ENCODE measurements at places on chromosomes 4 and X. TPM values are rescaled to one million over a fixed set of nuclear protein-coding genes. Genes with fewer than 3 reads are reported as not detected.
A peak's percentile ranks its signal among the peaks of the same experiment; 100 is the strongest.

GRCh38 chr4:64780664-64781063 lies 371.4 kb upstream of the TECRL start:
- H3K27me3 ChIP-seq = no peaks in the 10 kb centered on the region
- H3K4me3 ChIP-seq = no peak overlapping the region
- no peak overlapping the region for H3K27ac ChIP-seq
- no peaks in the 10 kb centered on the region for H3K4me1 ChIP-seq
- DNase-seq = no peak

Gene UBE2A
- 48.9 TPM for total RNA-seq

DNA sequence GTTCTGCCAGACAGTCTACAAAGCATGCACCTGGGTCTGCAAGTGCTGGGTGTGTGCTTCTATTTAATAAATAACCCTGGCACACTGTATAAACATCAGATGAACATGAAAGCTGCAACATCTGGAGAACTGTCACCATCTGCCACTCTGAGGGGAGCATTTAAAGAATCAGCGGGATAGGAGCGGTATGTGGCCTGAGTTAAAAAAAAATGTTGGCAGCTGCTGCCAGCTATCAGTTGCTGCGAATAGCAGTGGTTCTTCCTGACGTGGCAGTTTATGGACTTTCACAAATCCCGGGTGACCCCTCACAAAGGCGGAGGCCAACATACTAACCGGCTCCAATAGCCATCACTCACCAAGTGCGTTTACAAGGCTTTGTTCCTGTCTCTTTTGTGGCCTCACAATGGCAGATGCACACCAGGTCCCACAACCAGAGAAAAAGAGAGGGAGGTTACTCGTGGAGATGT lies 95.1 kb downstream of the RASL11B start:
- H3K36me3 ChIP-seq = no peaks in the 10 kb centered on the region
- peaks cover 38% of the 10 kb centered on the region for H3K4me1 ChIP-seq
- peak; percentile 30 for DNase-seq
- no peaks in the 10 kb centered on the region for H3K27me3 ChIP-seq

Gene EPGN
- total RNA-seq = 1.2 TPM

DNA sequence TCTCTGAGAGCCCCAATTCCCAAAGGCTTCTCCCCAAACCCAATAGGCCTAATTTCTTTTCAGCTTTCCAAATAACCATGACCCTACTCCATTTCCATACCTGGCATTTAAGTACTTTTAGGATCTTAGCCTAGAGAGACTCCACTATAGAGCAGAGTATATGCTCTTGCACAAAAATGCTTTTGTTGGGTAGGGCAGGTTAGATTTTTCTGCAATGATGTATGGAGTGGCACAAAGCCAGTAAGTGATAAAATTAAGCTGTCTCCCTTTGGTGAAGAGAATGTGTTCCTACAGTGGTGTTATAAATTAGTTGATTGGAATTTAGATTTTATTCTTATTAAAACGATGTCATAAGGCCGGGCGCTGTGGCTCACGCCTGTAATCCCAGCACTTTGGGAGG lies 124.9 kb downstream of the INPP4B start:
- H3K4me3 ChIP-seq = no peak overlapping the region
- H3K36me3 ChIP-seq = no peaks in the 10 kb centered on the region

- no peak overlapping the region for H3K27ac ChIP-seq
- no peak for DNase-seq
- H3K4me1 ChIP-seq = peaks cover 21% of the 10 kb centered on the region
- H3K36me3 ChIP-seq = no peaks in the 10 kb centered on the region
Measured at GRCh38 chr4:182175788-182176519, 67.2 kb upstream of the TENM3 start.

DNA sequence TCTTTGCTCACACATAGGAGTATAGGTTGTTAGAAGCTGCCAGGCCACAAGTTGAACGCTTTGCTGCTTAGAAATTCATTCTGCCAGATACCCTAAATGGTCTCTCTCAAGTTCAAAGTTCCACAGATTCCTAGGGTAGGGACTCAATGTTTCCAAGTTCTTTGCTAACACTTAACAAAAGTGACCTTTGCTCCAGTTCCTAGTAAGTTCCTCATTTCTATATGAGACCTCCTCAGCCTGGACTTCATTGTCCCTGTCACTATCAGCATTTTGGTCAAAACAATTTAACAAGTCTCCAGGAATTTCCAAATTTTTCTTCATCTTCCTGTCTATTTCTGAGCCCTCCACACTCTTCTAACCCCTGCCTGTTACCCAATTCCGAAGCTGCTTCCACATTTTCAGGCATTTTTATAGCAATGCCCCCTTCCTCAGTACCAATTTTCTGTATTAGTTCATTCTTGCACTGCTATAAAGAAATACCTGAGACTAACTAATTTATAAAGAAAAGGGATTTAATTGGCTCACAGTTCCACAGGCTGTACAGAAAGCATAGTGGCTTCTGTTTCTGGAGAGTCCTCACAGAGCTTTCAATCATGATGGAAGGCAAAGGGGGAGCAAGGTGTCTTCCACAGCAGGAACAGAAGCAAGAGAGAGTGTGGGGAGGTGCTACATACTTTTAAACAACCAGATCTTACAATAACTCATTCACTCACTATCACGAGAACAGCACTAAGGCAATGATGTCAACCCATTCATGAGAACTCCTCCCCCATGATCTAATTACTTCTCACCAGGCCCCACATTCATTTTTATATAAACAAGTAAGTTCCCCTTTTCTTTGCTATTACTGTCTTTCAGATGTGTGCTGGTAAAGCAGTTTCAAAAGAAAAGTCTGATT lies 11.5 kb upstream of the TLR1 start:
- no peak overlapping the region for H3K27ac ChIP-seq
- H3K4me3 ChIP-seq = no peak overlapping the region
- H3K36me3 ChIP-seq = no peaks in the 10 kb centered on the region
- no peaks in the 10 kb centered on the region for H3K27me3 ChIP-seq
- DNase-seq = no peak
- no peaks in the 10 kb centered on the region for H3K4me1 ChIP-seq

DNA sequence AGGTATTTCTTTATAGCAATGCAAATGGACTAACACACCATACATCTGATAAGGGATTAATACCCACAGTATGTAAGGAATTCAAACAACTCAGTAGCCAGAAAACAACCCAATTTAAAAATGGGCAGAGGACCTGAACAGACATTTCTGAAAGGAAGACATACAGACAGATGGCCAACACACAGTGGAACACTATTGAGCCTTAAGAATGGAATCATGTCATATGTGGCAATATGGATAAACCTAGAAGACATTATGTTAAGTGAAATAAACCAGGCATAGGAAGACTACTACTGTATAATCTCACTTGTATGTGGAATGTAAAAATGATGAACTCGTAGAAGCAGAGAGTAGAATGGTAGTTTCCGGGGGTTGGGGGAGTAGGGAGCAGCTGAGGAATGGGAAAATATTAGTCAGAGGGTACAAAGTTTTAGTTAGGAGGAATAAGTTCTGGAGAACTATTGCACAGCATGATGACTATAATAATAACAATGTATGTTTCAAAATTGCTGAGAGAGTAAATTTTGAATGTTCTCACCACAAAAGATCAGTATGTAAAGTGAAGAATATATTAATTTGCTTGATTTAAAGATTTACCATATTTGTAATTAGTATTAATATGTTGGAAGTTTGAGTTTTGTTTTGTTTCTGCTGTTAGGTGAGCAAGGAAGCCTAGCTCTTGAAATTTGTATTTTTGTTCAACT lies 25.2 kb downstream of the WDR44 start:
- H3K27me3 ChIP-seq = no peaks in the 10 kb centered on the region
- peak; percentile 8 for DNase-seq
- no peak overlapping the region for H3K4me3 ChIP-seq
- H3K27ac ChIP-seq = no peak overlapping the region

Gene ADAMTS3
- 3.8 TPM for total RNA-seq

All from hepatocyte (in vitro differentiated cells).